ENCODE measurements at places on chromosomes 6 and 20.

GRCh38 chr20:23515250-23515939 lies 24.5 kb downstream of the CST8 start:
- DNase-seq, result no peak
- H3K36me3 ChIP-seq, result no peaks in the 10 kb centered on the region
- no peak overlapping the region for H3K27ac ChIP-seq
- no peaks in the 10 kb centered on the region for H3K4me1 ChIP-seq

GRCh38 chr6:85050149-85050548 lies 285.8 kb upstream of the TBX18 start:
- no peaks in the 10 kb centered on the region for H3K27me3 ChIP-seq
- H3K27ac ChIP-seq, result no peak overlapping the region
- H3K36me3 ChIP-seq, result no peaks in the 10 kb centered on the region
- no peak for DNase-seq

- H3K36me3 ChIP-seq, result no peaks in the 10 kb centered on the region
- no peaks in the 10 kb centered on the region for H3K27me3 ChIP-seq
- peaks cover 41% of the 10 kb centered on the region for H3K4me1 ChIP-seq
These were observed 54.3 kb downstream of the SYTL3 start for GRCh38 chr6:158703837-158704822.

DNA sequence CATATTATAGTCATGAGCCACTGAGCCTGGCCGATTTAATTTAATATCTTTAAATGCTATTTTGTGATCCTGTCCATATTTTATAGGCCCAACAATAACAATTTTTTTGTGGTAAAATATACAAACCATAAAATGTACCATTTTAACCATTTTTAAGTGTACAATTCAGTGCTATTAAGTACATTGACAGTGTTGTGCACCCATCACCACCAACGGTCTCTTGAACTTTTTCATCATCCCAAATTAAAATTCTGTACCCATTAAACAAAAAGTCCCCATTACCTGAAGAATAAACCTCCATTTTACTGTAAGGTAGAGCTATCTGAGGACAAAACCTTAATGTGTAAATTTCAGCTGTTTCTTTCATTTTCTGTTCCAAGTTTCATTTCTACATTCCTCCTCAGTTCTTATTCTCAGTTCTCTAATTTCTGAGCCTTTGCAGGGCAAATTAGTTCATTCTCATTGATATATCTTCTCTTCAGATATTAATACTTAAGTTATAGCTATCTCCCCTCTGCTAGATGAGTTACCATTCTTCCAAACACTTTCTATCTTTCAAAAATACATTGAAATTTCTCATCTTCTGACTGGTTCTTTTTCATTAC lies 10.3 kb downstream of the MTO1 start:
- H3K4me3 ChIP-seq, result no peak overlapping the region
- peaks cover 33% of the 10 kb centered on the region for H3K36me3 ChIP-seq
- no peaks in the 10 kb centered on the region for H3K4me1 ChIP-seq
- DNase-seq, result no peak
- no peaks in the 10 kb centered on the region for H3K27me3 ChIP-seq

- DNase-seq, result no peak
- no peak overlapping the region for H3K27ac ChIP-seq
- no peak overlapping the region for H3K4me3 ChIP-seq
- H3K27me3 ChIP-seq, result no peaks in the 10 kb centered on the region
- no peaks in the 10 kb centered on the region for H3K36me3 ChIP-seq
These were observed 473.0 kb upstream of the SPTLC3 start for GRCh38 chr20:12535770-12536169.

Data from tibial nerve (tissue), 4 donors.